Fibroblast of skin of left biceps (primary cell): ENCODE measurements at places on chromosomes 3 and 15.
A peak's percentile ranks its signal among the peaks of the same experiment; 100 is the strongest.

- DNase-seq = no peak
Observed at GRCh38 chr3:4351164-4351855, 48.1 kb downstream of the SETMAR start.

GRCh38 chr3:129413687-129414506 is 14.5 kb downstream of the EFCAB12 start:
- no peak for DNase-seq

DNA sequence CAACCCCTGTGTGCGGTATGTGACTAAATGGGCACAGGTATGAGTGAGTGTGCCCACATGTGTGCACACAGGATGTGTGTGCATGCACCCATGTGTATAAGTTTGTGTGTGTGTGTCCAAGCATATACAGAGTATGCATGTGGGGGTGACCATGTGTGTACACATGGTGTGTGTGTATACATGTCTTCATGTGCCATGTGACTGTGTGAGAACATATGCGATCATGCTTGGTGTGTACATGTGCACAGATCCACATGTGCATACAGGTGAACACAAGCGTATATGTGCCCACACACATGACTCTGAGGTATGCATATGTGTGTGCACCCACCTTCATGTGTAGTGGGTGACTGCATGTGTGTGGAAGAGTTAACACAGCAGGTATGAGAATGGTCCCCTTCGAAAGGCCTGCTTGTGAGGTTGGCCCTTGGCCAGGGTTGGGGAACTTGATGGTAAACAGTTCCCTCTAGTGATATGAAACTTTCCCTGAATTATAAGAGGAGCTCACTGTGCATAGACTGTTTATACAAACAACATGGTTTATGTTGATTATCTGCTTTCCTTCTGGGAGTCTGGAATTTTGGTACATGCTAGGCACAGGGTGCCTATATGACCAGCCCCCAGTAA is 10.3 kb downstream of the PFKFB4 start:
- DNase-seq = no peak

GRCh38 chr3:52230461-52230860 is 5.0 kb upstream of the TLR9 start:
- DNase-seq = no peak

DNA sequence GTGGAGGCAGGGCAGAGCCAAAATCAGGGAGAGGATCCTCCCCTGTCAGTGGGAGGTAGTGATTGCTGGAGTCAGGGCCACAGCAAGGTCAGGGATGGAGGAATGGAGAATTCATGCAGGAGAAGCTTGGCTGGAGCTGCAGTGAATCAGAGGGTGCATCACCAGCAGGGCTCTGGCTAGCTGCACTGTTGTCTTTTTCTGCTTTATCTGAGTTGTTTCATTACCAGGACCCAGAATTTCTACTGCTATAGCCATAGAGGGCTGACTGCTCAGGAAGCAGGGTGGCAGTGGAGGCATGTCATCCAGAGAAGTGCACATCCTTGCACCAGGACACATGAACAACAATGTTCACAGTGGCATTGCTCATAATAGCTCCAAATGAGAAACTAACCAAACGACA is 113.5 kb upstream of the GALNT15 start:
- peak; percentile 72 for DNase-seq

DNA sequence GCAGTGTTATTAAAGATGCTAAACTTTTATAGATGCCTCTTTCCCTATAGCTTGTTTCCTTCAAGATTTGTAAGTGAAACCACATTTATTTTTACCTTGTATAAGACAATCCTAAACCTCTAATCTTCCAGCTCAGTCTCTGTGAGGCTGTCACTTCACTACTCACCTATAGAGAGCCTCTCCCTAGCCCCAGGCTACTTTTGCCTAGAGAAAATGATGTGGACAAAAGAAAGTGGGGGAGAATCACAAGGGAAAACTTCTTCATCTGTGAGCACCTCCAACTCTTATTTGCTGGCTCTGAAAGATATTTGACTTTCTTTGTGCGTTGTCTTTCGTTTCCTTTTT is 74.9 kb upstream of the SCN5A start:
- DNase-seq = no peak

- no peak for DNase-seq
Observed at GRCh38 chr15:84079885-84080777, 155.4 kb upstream of the GOLGA6L4 start.
